ENCODE measurements at places on chromosomes 16 and 17.

DNA sequence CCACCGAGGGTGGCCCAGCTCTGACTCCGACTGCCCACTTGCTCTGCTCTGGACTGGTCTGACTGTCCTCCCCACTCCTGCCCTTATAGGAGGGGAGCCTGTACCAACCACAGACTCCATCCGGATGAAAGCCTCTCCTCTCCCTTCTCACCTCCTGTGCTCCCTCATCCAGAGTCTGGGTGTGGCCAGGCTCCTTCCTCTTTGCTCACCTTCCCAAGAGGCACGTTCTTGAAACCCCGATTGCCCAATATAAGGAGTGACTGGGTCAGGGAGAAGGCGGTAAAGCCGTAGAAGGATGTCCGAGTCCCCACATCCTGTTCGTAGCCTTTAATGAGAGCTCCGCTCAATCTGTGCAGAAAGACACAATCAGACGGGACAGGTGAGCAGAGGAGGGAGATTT is 17.1 kb downstream of the ST6GALNAC1 start:
- DNase-seq: no peak

DNA sequence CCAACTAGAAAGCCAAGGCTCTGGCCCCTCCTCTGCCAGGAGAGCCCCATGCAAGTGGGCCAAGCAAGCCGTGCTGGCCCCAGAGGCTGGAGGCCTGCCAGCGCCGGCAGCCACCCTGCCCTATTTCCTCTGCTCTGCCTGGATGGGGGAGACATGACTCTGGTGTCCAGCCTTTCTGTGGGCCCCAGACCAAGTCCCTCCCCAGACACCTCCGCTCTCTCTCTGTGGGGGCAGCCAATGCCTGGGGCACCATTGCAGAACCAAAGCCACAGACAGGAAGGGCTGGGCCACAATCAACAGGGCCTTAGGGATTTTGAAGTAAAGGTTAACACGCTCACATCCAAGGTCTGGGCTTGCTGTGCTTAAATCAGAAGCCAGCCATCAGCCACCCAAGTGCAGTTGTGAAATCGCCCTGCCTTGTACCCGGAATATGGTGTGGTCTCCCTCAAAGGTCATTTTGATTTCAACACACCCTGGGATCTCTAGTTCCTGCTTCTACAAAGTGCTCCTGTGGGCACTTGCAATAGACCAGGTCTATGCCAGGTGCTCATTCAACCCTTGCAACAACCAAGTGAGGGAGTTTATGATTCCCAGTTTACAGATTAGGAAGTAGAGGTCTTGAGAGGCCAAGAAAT is 63.5 kb upstream of the TEX2 start:
- DNase-seq: no peak

GRCh38 chr17:75822119-75822799 is 21.9 kb downstream of the UNC13D start:
- peak; percentile 47 for DNase-seq

GRCh38 chr17:3723188-3723555 is 531 bp upstream of the HASPIN start:
- no peak for DNase-seq

GRCh38 chr17:66673668-66674276 is 161.1 kb upstream of the CACNG5 start:
- DNase-seq: peak; percentile 81

GRCh38 chr17:76382803-76383545 is 1.4 kb upstream of the SPHK1 start:
- peak; percentile 51 for DNase-seq

DNA sequence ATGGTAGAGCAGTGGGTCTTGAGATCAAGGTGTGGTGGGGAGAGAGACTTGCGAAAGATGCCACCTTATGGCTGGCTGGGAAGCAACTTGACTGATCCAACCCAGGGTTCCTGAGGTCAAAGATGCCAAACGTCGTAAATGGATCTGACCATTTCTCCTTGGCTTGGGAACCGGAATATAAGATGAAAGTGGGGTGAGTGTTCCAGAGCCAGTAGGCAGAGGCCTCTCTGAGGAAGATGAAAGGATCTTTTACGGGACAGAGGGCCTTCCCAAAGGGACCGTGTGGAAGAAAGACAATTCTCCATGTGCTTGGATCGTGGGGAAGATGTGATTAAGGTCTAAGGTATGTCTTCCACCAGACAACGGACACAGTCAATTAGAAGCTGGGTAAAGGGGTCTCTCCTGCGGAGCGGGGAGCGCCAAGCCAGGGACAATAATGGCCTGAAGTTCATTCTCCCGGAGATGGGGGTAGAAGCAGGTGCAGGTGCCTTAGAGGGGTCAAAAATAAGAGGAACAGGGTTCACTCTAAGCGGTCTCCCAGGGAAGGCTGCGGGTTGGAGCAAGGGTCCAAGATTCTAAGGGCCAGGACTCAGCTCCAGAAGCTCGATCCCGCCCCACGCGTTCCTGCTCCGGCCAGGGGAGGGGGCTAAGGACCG is 800 bp downstream of the FXR2 start:
- DNase-seq: no peak

GRCh38 chr17:77492446-77493237 is 351.9 kb downstream of the SEC14L1 start:
- DNase-seq: no peak

DNA sequence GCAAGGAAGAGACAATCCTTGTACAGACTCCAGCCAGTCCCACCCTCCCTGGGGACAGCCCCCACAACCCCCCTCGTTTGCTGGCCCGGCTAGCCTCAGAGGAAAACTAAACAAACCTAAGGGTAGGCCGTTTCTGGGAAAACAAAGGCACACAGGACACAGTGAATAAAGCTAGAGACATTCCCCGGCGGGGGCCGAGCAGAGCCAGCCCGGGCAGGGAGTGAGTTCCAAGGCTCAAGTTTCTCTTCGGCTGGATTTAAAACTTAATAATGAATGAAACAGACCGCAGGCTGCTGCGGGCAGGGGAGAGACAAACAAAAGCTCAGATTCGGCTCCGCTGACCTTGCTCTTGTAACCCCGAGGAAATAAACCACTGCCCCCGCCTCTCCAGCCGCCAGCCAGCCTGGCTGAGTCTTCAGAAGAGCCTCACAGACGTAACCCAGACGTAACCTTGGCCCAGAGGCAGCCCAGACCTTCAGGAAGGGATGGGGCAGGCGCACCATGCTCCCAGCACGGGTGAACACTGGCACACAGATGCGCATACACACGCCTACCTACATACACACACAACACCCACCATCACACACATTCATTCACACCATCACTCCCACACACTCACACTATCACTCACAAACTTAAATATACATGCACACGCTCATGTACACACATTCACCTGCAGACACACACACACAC is 216.0 kb downstream of the ZNF423 start:
- no peak for DNase-seq

- no peak for DNase-seq
These were observed 258.7 kb downstream of the MRTFB start for GRCh38 chr16:14329727-14330350.

GRCh38 chr16:52963212-52963854 is 89.4 kb downstream of the CHD9NB start:
- DNase-seq: no peak

DNA sequence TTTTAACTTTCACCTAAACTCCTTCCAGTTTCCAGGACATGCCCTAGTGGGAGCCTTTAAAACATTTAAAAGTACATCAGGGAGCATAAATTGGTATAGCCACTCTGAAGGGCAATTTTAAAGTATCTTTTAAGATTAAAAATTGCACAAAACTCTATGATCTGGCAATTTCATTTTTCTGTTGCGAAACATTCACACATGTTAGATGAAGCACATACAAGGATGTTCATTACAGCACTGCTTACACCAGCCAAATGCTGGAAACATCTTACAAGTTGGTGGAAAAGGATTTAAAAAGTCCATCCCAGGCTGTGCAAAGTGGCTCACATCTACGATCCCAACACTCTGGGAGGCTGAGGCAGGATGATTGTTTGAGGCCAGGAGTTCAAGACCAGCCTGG is 26.4 kb upstream of the LONP2 start:
- no peak for DNase-seq

DNA sequence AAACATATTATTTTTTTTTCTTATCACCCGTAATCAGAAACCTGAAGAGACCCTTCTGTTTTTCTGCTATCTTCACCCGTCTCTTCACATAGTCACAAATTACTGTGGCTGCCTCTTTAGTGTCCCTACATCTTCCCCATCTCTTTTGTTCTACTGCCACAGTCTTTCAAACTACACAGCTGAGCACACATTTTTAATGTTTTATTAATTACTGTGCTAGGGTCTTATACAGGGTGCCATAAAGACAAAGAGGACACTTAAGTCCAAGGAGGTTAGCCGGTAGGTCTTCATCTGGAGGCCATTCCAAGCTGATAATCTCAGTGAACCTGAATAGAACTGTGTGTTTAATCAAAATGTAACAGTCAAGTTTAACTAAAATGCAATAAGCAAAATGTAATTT is 20.7 kb downstream of the CNTNAP4 start:
- no peak for DNase-seq

DNA sequence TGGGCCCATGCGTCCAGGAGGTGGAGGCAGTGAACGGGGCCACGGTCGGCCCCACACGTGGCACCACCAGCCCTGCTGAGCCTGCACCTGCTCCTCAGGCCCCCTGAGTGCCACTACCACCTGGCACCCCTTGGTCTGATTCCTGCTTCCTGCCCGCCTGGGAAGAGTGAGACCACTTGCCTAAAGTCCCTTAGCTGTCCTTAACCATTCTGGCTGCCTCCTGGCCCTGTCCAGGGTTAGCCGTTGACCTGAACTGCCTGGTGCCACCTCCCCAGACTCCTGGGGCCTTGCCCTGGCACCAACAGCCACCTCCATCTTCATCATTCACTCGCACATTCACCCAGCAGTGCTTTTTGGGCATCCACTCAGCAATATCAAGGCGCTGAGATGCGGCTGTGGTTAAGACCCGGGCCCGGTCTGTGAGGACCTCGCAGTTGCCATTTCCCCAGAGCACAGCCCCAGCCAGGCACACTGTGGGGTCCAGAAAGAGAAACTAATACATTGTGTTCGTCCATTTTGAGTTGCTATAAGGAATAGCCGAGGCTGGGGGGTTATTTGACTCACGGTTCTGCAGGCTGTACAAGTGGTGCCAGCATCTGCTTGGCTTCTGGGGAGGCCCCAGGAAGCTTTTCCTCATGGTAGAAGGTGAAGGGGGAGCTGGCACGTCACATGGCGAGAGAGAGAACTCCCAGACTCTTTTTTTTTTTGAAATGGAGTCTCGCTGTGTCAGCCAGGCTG is 318.4 kb downstream of the SEC14L1 start:
- DNase-seq: no peak

- DNase-seq: peak; percentile 20
These were observed 34.7 kb downstream of the GRB7 start for GRCh38 chr17:39772415-39772814.

- no peak for DNase-seq
These were observed 9.0 kb downstream of the PITPNA start for GRCh38 chr17:1553354-1554266.

GRCh38 chr16:397736-398332 is 835 bp downstream of the NME4 start:
- DNase-seq: no peak

DNA sequence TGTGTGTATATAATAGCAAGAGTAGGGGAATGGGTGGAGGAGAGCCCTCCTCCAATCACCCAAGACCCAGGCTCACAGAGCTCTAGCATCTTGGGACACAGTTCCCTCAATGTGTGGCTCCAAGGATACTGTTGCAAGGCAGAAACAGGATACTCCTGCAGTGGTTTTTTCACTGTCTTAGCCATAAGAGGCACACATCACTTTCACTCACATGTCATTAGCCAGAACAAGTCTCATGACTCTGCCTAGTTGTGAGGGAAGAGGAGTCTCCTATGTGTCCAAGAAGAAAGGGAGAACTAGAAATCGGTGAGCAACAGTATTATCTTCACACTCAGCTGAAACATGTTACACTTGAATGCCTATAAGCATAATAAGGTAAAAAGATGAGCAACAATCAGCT is 11.1 kb upstream of the NUDT7 start:
- no peak for DNase-seq

- no peak for DNase-seq
These were observed 42.3 kb upstream of the NKD1 start for GRCh38 chr16:50505714-50506542.

- no peak for DNase-seq
These were observed 7.1 kb upstream of the TM4SF5 start for GRCh38 chr17:4764595-4764994.

DNA sequence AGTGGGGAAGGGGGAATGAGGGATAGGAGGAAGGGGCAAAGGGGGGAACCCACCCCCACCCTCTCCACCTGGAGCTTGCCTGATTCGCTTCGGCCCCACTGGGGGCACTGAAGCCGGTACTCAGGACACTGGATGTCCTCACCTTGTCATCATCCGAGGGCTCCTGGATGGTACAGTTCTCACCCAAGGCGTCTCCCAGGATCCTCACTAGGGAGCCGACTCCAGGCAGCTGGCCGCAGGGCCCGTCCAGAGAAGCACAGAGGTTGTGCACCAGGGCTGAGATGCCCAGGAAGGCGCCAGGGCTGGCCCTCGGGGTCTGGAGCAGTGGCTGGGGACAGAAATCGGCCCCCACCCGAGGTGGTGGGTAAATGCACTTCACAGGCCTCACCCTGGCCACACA is 92.3 kb downstream of the LITAF start:
- no peak for DNase-seq

DNA sequence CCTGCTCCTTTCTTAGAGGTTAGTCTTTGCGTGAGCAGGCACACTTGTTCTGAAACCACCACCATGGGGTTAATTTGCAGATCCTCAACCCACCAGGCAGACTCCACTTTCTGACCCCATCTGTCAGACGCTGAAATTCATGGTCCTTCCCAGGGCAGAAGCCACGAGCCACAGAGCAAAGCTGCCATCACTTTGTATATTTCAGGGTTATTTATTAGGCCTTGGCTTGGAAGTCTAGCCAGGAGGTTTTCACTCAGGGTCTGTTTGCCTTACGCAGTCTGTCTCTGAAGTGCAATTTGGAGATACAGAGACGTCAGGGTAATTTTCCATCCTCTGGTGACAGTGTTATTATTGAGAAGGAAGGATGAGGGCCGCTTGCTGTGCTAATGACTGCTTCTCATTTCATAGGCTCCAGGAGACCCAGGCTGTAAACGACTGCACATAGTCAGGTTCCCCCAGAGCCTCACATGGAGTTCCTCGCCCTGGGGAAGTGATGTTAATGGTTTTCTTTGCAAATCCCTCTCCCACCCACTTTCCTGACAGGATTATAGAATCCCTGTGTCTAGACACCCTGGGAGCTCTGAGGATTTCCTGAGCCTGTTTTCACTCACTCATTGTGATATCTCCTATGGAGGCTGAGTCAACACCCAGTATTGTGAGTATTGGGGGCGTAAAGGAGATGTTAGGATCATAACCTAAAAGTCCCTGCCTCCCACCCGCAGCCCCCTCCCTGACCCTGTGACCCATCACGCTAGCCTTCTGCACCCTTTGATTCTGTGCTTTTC is 269.0 kb downstream of the ABCC12 start:
- DNase-seq: no peak
